ENCODE measurements at places on chromosomes 16 and 17.

DNA sequence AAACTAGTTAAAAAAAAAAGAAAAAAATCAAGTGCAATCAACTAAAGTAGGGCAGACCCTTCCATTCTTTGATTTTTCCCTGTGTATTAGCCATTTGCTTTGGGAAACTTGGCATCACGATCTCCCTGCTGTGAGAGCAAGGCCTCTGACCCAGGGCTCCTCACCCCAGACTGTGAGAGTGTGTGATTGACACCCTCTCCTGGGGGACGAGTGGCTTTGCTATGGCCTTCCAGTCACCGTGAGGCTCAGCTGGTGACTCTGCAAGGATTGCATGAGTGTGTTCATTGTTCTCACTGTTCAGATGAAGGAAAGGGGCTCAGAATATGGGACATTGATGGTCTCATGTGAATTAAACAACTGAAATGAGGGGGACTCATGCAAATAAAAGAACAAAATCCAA, 69.0 kb upstream of the BCAR1 start:
- no peak for DNase-seq

DNA sequence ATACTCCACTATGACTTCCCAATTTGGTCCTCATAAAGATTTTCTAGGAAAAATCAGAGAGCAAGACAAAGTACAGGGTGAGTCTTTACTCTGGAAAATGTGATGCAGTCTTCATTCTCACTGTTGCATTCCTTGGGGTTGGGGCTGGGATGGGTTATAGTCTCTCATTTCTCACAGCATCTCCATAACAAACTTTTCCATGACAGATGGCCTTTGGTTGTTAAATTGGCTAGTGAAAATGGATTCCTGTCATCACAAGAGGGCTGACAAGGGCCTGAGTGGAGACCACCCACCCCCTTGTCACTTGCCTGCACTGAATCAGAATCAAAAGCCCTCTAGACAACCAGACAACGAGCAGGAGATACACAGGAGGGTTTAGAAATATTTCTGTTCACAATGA, 174.6 kb downstream of the AATF start:
- no peak for DNase-seq

GRCh38 chr16:72508191-72508590, 336.2 kb upstream of the PMFBP1 start:
- no peak for DNase-seq

GRCh38 chr17:19296786-19297778, 59.9 kb downstream of the EPN2 start:
- DNase-seq, result no peak

- no peak for DNase-seq
These were observed 454.8 kb upstream of the CDH11 start for GRCh38 chr16:65576631-65577030.

- no peak for DNase-seq
These were observed 14.9 kb downstream of the FOXK2 start for GRCh38 chr17:82534401-82534812.

GRCh38 chr17:40517981-40518380, 16.6 kb upstream of the TNS4 start:
- DNase-seq, result no peak

- DNase-seq, result no peak
These were observed 10.6 kb downstream of the CHMP1A start for GRCh38 chr16:89646906-89647305.

DNA sequence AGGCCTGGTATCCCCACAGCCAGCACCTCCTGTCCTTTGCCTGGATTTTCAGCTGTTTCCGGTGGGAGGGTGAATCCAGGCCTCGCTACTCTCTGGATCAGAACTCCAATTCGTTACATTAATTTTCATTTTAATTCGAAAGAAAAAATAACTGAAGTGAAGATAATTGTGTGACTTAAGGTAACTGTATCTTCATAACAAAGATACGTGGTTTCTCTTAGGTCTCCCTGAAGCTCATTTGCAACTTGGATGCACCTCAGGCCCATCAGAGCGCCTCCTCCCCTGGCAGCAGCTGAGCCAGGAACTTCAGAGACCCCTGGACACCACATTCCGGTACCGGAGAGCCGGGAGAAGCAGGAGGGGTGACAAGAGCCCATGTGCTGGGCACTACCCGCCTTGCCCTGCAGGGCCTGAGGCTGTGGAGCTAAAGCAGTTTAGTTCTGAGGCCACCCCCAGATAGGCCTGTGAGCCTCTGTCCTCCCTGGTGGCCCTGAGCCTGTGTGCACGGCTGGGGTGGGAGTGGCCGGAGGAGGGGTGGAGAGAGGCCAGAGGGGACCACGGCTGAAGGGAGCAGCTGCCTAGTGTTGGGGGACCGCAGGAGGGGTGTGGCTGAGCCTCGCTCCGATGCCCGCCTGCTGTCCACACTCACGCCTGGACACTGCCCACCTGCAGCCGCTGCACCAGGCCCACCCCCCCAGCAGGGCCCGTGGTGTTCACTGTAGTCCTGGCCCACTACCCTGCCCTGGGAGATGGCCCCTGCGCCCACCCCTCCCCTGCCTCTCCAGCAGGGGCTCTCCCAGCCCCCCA, 11.4 kb upstream of the DUS1L start:
- DNase-seq, result no peak

DNA sequence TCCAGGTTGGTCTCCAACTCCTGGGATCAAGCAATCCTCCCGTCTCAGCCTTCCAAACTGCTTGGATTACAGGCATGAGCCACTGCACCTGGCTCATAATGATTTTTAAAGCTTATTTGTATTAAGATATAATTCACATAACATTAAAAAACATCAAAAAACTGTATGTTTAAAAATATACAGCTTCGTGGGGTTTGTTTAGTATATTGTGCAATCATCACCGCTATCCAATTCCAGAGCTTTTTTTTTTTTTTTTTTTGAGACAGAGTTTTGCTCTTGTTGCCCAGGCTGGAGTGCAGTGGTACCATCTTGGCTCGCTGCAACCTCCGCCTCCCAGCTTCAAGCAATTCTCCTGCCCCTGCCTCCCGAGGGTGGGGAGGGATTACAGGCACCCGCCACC, 11.0 kb upstream of the SLC25A19 start:
- no peak for DNase-seq

DNA sequence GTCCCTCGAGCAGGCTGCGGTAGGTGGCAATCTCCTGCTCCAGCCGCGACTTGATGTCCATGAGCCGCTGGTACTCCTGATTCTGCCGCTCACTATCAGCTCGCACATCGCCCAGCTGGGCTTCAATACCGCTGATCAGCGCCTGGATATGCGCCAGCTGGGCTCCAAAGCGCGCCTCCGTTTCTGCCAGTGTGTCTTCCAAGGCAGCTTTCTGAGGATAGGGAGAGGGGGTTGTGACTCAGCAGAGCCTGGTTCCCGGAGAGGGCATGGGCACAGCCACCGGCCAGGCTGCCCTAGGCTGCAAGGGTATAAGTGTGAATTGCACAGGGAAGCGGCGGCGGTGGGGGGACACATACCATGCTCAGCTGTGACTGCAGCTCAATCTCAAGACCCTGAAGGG, 4.3 kb downstream of the KRT19 start:
- DNase-seq, result no peak

DNA sequence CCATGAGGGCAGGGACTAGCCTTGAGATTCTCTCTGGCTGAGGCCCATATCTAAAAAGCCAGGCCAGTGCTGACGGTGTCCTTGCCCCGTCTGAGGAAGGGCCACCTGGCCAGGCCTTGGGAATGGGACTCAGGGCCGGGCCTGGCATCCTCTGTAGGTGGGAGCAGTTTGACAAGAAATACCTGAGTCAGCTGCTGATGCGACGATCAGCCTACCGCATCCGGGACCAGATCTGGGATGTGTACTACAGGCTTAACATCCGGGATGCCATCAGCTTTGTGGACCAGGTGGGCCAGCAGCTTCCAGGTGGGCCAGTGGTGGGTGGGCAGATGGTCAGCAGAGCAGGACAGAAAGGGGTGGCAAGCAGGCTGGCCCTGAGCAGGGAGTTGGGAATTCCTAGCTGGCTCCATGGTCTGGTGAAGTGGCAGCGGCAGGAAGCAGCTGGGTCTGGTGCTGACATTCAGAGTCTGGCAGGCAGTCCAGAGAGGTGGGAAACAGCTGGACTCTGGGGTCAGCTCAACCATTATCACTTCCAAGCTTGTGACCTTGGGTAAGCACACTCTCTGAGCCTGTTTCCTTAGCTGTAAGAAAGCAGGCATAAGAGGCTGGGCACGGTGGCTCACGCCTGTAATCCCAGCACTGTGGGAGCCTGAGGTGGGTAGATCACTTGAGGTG, 9.5 kb downstream of the SLC9A5 start:
- DNase-seq, result no peak

GRCh38 chr17:45309400-45309799, 7.4 kb downstream of the MAP3K14 start:
- no peak for DNase-seq

- no peak for DNase-seq
These were observed 41.1 kb upstream of the DHRS7B start for GRCh38 chr17:21085707-21086106.

DNA sequence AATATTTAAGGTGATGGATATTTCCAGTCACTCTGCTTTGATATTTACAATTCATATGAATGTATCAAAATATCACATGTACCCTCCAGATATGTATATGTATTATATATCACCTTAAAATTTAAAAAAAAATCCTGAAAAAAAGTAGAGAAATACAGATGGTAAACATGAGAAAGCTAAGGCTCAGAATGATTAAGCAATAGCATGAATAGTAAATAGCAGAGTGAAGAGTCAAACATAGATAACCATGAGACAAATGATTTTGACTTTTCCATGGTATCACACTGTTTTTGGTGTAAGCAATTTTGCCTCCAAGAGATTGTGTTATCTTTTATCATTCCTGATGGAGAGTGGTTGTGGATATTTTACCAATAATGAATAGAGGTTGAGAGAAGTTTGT, 868.8 kb downstream of the CDH11 start:
- no peak for DNase-seq

DNA sequence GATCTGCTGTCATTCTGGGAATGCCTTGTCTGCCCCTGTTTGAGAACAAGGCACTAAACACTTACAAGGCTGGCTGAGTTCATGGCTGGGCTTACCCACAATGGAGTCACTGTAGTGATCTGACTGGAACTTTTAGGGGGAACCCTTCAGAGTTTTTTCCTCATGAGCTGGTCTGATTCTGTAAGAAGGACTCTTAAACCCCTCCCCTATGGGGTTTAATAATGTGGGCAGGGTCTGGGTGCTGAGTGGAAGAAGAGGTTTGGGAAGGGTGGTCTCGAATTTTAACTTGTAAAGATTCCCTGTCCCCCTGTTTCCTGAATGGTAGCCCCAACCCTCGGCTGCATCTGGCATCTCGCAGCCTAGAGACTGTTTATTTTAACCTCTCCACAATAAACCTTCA, 30.6 kb downstream of the OSBPL7 start:
- DNase-seq, result no peak

- no peak for DNase-seq
These were observed 16.1 kb upstream of the HOXB9 start for GRCh38 chr17:48642059-48642842.

- DNase-seq, result no peak
These were observed 24.7 kb upstream of the CES5A start for GRCh38 chr16:55899857-55900256.

DNA sequence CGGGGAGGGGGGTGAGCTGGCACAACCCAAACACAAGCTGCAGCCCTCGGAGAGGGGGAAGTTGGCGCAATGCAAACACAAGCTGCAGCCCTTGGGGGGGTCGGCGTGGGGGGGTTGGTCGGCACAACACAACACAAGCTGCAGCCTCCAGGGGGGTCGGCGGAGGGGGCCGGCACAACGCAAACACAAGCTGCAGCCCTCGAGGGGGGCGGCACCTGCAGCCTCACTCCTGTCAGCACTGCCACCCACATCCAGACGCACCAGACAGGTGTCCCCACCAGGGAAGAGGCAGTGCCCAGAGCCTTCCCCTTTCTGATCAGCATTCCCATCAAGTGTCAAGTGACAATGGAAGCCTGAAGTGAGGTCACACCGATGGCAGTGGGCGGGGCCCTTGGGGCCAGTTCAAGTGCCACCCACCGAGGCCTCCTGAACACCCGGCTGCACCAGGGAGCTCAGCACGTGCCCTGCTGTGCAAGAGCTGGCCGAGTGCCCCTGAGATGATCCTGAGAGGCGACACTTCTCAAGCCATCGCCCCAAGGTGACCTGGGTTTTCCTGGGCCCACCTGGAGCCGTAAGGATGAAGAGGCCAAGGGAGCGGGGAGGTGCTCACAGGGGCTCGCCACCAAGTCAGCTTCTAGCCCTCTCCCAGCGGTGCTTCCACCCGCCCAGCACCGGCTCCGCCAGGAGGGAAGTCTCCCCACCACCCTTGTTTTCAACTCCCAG, 59.3 kb downstream of the KLHDC4 start:
- DNase-seq, result no peak

DNA sequence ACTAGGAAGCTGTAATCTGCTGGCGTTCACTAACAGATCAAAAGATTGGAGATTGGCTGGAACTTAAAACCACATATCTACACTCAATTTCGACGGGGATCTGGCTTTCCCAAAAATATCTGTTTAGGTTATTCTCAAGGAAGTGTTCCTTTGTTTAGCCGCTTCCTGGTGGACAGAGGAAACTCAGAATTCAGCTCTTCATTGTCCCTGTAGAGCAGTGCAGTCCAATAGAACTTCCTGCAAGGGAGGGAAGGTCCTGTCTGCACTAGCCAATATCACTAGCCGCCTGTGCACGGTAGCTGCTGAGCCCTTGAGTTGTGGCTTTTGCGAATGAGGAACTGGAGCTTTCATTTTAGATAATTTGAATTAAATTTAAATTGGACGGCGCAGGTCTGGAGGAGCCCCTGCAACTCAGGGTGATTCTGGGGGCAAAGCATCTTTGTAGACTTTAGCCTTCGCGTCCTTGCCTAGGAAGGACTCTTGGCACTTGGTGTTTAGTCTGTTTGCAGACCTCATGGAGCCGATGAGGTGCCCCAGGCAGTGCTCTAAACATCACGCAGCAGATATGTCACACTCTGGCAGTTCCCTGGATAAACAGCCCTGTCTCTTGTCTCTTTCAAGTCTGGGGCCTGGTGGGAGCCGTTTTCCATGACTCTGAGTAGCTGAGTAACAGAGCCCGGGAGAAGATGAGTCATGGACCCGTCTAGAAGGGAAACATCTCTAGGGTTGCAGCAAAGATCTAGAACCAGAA, 122.2 kb downstream of the CCDC182 start:
- peak; percentile 48 for DNase-seq

- no peak for DNase-seq
These were observed 9.3 kb downstream of the C16orf90 start for GRCh38 chr16:3485821-3486505.

All from stimulated activated CD4-positive, alpha-beta T cell treated with anti-CD3 and anti-CD28 coated beads, Interleukin-15, amount 100 ng/mL, for 24 hours (primary cell).